ENCODE measurements at places on chromosomes 11 and 22.

DNA sequence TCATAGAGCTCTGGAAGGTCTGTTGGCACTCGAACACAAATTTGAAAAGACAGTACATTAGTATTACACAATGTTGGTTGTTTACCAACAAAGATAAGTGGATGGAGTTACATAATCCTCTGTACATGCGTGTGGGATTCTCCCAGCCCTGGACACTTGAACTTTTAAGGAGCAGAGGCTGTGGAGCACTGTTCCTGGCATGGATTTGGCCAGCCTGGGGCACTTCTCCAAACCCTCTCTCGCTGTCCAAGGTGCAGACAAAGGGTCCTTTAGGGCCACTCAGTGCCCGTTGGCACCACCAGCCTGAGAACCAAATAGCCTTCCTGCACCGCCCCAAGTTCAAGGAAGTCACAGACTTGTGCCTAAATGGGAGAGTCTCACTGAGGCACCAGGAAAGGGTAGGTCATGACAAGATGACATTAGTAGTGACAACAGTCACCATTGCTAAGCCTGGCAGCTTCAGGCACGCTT is 1.6 kb upstream of the ANO1 start:
- no peak for DNase-seq

DNA sequence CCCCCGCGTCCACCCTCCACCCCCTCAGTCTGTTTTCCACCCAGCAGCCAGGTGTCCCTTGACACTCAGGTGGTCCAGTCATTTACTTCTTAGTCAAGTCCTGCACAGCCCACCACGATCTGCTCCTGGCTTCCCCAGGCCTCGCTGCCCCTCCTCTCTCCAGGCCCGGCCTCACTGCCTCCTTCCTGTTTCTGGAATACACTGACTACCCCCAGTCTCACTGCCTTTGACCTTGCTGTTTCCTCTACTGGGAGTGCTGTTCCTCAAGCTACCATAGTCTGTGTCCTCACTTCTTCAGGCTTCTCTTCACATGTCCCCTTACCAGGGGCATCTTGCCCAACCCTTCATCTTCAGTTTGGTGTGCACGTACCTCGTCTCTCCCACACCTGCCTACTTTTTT is 7.4 kb downstream of the MCM5 start:
- DNase-seq, result no peak

GRCh38 chr11:33063326-33063881 is 24.0 kb downstream of the TCP11L1 start:
- no peak for DNase-seq

DNA sequence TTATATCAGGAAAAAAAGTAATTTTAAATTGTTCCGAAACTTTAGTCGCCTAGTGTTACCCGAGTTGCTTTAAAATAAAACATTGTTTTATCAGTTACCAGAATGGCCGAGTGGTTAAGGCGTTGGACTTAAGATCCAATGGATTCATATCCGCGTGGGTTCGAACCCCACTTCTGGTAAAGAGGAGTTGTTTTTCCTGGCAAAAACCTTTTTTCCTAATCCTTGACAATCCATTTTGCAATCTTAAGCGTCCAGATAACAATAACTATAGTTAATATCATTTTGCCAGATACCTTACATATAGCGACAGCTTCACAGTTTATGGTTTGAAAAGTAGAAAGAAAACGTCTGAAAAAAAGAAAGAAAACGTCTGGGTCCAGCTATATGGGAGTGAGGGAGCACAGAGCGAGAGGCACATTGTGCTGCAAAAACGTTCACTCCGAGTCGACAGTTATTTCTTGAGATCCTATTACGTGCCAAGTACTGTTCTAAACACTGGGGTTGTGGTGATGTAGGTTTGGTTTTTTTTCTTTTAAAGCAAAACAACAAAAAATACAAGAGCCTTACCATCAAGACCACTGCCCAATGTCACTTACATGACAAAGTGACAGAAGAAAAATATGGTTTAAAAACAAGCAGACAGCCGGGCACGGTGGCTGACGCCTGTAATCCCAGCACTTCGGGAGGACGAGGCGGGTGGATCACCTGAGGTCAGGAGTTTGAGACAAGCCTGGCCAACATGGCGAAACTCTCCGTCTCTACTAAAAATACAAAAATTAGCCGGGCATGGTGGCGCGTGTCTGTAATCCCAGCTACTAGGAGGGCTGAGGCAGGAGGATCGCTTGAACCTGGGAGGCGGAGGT is 40.6 kb downstream of the OR4D9 start:
- peak; percentile 51 for DNase-seq

DNA sequence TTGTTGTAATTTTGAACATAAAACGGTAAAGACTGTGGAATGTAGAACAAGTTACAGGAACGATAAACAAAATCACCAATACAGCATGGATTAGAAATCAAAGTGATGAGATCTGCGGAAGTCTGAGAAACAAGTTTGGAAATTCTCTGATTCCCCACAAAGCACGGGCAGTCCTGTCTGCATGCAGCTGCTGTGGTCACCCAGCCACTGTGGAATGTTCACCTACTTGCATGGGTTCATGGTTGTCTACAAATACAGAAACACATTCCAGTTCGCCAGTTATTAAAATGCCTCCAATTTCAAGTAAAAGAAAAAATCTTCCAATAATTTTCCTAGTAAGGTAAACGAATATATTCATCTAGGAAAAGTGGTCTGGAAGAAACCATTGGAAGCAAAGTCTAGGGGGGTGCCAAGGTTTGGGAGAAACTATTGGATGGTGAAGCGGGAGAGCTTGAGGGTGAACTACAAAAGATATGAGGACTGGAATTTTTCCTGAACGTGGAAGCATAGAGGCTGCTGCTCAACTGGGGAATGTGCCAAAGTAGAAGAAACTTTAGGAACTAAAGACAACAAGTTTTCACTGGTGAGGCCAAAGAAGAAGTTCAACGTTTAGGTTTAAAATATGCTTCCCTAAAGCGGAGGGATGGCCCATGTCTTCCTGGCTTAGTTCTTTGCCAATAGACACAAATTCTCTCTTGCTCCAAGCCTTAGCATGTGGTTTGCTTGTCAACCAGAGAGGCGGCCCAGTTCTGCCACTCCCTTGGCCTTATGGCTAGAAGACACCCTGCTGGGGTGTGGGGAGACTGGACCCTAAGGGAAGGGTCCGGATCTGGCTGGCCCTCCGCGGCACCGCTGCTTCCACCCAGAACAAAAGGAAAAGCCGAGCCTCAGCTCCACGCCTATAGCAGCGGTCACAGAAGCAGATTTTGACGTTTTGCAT is 70.2 kb downstream of the CTTN start:
- DNase-seq, result no peak

- no peak for DNase-seq
These were observed 7.7 kb upstream of the DGAT2 start for GRCh38 chr11:75760710-75761493.

- no peak for DNase-seq
These were observed 14.6 kb downstream of the FAM118A start for GRCh38 chr22:45324311-45324711.

- no peak for DNase-seq
These were observed 14.6 kb upstream of the SERGEF start for GRCh38 chr11:18027475-18027874.

GRCh38 chr11:4118107-4118506 is 23.5 kb downstream of the RRM1 start:
- no peak for DNase-seq

DNA sequence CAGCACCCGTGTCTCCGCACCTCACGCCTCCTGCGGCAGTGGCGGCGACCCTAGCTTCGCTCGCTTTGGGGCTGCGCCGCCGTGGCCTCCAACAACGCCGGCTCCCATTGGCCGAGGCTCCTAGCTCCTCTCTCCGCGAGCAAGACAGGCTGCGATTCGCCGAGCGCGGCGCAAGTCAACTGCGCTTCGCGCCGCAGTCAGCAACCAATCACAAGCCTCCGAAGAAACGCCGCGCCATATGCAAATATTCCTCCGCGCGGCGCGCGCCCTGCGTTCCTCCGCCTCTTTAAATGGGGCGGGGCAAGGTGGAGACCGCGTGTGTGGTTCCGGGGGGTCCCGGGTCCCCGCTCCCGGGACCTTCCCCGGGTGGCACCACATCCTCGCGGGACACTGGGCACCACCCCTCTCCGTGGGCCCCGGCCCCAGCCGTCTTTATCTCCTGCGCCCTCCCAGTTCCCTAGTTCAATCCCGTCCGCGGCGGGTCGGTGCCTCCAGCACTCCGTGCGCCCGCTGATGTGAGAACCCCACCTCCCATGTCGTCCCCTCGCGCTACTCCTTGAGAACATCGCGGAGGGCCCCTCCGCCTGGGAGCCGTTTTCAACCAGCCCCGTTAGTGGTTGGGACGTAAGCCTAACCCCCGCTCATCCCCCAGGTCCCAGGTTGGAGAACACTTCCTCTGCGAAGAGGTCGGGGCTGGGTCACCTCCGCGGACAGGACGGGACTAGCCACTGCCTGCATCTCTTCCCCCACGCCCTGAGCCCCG is at the start of gene NAP1L4:
Gene NAP1L4 (minus strand): TSS at position 96 of the 763 bp plus-strand sequence. CDS start 13,109 bp downstream, outside the sequence.
- peak; percentile 97 for DNase-seq

DNA sequence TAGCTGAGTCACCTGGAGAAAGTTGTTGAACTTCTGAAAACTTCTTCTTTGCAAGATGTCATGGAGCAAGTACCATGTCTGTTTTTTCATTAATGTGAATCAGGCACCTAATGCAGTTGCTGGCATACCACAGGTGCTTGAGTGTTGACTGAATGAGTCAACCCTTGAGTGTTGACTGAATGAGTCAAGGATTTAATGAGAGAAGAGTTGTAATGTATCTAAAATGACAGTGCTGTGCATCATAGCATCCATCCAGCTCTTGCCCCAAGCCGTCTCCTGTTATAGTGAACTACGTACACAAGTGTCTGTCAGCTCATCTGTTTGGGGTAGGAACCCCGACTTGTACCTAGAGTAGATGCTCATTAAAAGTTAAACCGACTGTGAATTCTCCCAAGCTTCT is 93.1 kb downstream of the CWC15 start:
- DNase-seq, result no peak

DNA sequence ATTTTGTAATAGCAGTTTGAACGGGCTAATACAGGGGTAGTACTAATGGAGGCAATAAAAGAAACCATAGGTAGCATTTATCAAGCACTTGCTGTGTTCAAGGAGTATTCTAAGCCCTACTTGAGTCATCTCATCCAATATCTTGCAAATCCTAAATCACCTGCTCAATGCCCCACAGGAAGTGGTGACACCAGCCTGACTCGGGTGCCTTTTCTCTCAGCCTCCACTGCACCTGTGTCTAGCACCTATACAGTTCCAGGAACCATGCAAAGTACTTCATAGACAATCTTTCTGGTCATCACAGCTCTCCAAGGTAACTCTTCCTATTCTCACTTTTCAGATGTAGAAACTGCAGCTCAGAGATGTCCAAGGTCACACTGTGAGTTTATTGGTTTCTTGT is 98.0 kb downstream of the PRR5L start:
- DNase-seq, result no peak
